ENCODE measurements at places on chromosomes 5 and 9.

- no peak for DNase-seq
These were observed 7.2 kb downstream of the C1QTNF2 start for GRCh38 chr5:160363211-160363610.

DNA sequence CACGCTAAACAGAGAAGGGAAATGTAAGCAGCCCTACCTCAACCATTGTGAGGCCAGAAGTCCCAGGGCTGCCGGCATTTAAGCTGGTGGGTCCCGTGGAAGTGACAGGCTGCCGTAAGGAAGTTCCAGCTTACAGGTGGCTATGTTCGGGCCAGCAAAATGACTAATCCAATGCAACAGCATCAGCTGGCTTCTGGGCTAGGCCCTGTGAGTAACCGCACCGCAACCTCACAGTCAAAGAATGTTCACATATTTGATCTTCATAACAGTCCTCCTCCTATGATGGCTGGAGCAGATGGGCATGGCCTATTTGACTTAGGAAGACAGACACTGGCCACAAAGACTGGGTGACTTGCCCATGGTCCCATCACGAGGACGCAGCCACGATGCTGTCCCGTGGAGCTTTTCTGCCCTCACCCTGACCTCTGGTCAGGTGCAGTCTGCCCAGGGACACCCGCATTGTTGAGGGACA, 88.2 kb downstream of the LIFR start:
- DNase-seq = no peak

DNA sequence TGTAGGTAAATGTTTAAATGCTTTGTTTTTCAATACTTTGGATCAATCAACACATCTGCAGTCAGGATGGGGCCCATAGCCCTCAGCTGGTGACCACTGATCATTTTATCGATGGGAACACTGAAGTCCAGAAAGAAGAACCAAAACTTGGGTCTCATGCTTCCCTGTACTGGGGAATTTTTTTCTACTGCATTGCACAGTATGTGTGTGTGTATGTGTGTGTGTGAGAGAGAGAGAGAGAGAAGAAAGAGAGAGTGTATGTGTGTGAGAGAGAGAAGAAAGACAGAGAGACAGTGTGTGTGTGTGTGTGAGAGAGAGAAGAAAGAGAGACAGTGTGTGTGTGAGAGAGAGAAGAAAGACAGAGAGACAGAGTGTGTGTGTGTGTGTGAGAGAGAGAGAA, 202.9 kb upstream of the MSX2 start:
- DNase-seq = no peak

- no peak for DNase-seq
These were observed 81.7 kb downstream of the PDE8B start for GRCh38 chr5:77292026-77292757.

DNA sequence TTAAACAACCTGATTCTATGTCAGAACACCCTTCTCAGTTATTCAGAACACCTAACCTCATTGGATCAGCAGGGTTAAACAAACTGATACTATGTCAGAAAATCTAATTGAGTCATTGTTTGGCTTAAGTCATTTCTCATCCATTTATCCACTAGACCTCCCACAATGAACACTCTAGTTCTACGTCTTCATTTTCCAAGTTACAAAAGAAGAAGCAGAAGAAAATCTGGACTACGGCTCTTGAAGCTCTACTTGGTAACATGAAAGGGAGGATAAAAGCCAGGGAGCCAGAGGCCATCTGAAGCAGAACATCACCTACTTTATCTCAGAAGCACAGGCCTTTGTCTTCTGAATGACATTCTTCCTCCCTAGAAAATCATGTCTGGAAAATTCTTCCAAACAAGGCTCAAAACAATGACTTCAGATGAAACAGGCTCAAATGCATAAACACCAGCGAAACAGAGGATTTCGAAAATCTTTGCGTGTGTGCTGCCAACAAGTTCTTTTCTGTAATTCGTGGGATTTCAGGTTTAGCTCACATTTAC, 35.4 kb upstream of the TGFBI start:
- DNase-seq = no peak

DNA sequence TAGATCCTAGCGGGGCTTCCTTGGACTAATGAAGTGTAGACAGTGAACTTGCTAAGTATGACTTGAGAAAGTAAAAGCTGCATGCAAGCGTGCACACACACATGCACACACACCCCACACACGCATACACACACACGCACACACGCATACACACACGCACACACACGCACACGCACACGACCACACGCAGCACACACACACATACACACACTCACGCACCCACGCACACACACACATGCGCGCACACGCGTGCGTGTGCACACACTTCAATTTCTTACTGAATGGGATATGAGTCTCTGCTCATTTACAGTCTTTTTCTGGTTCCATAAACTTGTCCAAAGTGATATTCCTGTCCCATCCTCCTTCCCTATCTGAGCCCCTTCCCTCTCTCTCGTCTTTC, 41.2 kb downstream of the MSX2 start:
- DNase-seq = no peak

DNA sequence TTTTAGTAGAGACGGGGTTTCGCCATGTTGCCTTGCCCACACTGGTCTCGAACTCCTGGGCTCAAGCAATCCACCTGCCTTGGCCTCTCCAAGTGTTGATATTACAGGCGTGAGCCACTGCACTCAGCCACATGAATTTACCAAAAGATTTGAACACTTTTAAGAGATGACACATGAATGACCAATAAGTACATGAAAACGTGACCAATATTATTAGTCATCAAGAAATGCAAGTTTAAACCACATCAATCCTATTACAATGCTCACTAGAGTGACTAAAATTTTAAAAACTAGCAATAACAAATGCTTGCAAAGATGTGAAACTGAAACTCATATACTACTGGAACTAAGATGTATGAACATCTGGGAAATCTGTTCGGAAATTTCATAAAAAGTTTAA, 54.3 kb downstream of the NR6A1 start:
- DNase-seq = no peak

GRCh38 chr9:82939451-82939850, 123.5 kb downstream of the RASEF start:
- no peak for DNase-seq

GRCh38 chr9:135772056-135772646, 70.2 kb downstream of the KCNT1 start:
- no peak for DNase-seq

DNA sequence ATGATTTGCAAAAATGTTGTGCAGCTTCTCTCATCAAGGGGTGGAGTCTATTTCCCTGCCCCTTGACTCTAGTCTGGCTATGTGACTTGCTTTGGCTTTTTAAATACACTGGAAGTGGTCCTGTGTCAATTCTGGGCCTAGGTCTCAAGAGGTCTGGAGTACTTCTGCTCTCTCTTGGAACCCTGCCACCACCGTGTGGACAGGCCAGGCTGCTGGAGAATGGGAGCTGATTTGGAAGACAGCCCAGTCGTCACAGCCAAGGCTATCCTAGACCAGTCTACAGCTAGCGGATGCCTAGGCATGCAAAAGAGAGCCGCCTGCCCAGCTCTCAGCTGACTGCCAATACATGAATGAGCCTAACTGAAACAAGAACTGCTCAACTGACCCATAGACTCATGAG, 56.7 kb upstream of the CLINT1 start:
- no peak for DNase-seq

DNA sequence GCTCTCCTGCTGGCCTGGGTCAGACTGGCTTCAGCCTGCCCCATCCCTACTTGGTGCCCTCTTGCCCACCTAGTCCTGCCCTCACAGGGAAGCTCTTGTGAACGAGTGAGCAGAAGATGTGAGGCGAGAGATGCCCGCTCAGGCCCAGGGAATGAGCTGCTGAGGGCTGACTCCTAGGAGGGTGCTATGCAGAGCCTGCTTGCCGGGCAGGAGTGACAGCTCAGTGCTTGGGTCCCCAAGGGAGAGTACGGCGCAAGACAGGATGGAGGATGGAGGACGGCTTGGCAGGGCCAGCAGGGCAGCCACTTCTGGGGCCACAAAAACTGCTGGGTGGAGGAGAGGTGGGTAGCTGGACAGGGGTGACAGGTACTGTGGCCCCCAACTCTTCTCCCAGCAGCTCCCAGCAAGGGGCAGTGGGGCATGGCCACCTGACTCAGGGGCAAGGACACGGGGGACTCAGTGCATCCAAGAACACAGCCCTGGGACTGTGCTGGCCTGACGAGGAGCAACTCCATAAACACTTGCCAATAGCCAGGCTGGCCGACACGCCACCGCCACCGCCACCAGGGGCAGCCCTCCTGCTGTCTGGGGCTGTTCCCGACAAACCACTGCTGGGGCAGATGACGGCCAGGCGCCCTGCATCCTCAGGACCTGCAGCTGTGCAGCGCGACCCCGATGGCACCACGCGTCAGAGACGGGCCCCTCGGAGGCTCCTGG, 55.6 kb upstream of the UBAC1 start:
- DNase-seq = no peak
